ENCODE measurements at places on chromosomes 2 and 18. TPM values are rescaled to one million over a fixed set of nuclear protein-coding genes. Genes with fewer than 3 reads are reported as not detected.

The GTF3C2 gene
- polyA plus RNA-seq = 65.4 TPM

- no peak for DNase-seq
Observed at GRCh38 chr2:26455037-26455669, 22.8 kb downstream of the OTOF start.

- DNase-seq = no peak
Observed at GRCh38 chr18:2948038-2948437, 64.9 kb downstream of the LPIN2 start.

- no peak for DNase-seq
Observed at GRCh38 chr2:42913280-42913878, 121.0 kb upstream of the HAAO start.

Data from left renal cortex interstitium (tissue), 4 donors.